ENCODE measurements at places on chromosomes 16 and 17. TPM values are rescaled to one million over a fixed set of nuclear protein-coding genes. Genes with fewer than 3 reads are reported as not detected.

Gene TMUB2
- total RNA-seq = 24.3 TPM

Gene EFCAB13
- total RNA-seq = 4.4 TPM

Gene NPIPB9
- total RNA-seq = 1.5 TPM

Gene PIRT
- not detected for total RNA-seq

Gene CLEC19A
- not detected for total RNA-seq

Gene TMEM106A
- total RNA-seq = 4.0 TPM

Gene PLLP
- total RNA-seq = 1.6 TPM

Gene CSH1
- total RNA-seq = not detected

Gene GJC1
- total RNA-seq = 12.6 TPM
